ENCODE measurements at places on chromosomes 1 and 21.

GRCh38 chr1:210251680-210252490 lies 19.3 kb downstream of the SERTAD4 start:
- DNase-seq: no peak

- no peak for DNase-seq
Measured at GRCh38 chr1:22315315-22316078, 136.2 kb upstream of the ZBTB40 start.

DNA sequence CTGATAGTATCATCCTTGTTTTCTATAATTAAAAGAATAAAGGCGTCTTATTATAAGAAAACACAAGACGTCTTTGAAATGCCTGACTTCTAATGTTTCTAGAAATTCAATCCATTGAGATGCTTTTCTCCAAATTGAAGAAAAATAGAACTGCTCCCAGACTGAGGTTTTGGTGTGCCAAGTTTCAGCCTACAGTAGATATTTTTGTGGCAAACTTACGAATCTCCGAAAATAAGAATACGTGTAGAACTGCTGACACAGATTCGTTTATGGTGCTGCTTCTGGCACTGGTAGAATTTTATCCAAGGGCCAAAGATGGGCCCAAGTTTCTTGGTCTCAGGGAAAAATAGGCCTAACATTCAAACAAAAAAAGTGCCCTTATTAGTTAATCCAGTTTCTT lies 554.5 kb upstream of the NR5A2 start:
- DNase-seq: no peak

DNA sequence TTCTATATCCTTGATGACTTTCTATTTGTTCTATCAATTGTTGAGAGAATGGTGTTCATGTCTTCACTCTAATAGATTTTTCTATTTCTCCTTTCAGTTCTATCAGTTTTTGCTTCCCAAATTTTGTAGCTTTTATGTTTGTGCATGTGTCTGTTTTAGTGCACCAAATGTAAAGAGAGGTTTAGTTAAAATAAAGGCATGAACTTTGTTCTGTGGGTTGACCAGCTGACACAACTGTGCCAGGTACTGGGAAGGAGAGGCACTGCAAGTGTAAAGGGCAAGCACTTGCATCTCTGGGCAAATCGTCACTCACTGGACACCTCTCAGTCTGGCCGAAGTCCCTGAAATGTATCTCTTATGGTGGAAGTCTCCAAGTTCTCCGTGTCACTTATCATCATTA lies 38.6 kb upstream of the ABCD3 start:
- DNase-seq: no peak

DNA sequence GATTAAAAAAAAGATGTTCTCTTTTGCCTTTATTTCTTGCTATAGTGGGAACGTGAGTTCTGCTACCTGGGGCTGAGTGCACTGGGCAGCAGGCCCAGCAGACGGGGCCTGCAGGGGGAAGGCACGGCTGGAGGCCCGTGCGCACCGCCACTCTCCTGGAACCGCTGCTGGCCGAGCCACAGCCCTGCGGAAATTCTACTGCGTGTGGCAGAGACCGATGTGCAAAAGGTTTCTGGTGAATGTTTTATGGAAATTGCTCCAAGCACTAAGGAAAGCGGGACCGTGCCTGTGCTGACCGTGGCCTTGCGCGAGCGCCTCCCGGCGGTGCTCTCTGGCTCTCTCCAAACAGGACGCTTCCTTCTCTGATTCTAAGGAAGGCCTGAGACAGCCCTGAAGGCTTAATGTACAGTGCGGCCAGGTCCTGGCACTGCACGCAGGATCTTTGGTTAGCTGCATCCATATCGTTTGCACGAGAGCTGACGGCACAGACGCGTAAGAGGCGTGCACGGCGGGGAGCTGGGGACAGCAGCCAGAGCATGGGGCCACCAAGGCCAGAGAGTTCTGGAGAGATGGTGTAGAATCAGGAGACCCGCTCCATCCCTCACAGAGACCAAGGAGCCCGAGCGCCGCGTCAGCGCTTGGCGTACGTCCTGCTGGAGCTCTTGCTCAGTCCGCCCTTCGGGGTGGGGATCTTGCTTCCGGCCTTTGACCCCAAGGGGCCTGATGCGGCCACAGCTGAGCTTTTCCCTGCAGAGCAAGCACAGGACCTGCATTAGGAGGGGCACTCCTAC lies 18.7 kb upstream of the LRRC47 start:
- DNase-seq: no peak

DNA sequence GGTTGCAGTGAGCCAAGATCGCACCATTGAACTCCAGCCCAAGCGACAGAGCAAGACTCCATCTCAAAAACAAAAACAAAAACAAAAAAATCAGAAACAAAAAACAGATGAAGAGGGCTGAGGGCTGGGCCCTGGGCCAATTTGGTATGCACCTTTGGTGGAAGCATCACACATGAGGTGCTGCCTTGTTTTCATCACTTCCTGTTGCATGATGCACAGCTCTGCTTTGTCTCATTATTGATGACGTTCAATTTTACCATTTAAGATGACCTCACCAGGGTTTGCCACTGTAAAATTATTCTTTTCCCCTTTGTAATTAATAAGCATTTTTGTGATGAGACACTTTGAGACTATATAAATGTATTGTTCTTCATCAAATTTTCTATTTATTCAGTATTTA lies 9.8 kb upstream of the IFNAR2 start:
- no peak for DNase-seq

GRCh38 chr1:116585886-116586285 lies 15.1 kb upstream of the CD58 start:
- no peak for DNase-seq

DNA sequence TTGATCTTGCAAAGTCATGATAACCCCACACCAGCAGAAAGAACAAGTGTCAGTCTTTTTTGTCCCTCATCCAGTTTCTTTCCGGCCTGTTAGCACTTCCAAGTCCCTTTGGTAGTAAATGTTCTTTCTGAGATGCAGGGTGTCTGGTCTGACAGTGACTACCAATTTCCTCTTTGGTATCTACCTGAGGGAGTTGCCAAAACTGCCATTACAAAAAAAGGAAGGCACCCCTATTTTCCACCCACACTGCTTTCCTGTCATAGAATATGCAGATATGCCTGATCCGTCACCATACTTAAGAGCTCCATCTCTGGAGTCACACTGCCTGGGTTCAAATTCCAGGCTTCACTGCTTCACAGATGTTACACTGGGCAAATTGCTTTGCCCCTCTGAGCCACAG lies 72.4 kb downstream of the ZNF281 start:
- no peak for DNase-seq

- no peak for DNase-seq
Measured at GRCh38 chr1:162550925-162551324, 10.6 kb upstream of the UAP1 start.

- peak; percentile 99 for DNase-seq
Measured at GRCh38 chr1:97145321-97145956, 423.9 kb downstream of the PTBP2 start.

GRCh38 chr1:173117761-173118160 lies 67.0 kb upstream of the TNFSF18 start:
- no peak for DNase-seq

- DNase-seq: no peak
Measured at GRCh38 chr1:117582451-117582850, 23.4 kb upstream of the TENT5C start.

DNA sequence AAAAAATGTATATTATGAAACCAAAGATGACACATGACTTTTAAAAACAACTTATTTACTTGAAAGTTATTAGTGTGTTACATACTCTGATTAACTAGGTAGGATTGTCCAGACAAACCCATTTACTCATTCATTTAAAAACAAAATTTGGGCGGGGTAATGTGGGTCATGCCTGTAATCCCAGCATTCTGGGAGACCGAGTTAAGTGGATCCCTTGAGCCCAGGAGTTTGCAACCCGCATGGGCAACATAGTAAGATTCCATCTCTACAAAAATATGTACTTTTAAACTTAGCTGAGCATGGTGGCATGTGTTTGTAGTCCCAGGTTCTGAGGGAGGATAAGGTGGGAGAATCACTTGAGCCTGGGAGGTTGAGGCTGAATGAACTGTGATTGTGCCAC lies 1414.7 kb downstream of the PLA2G4A start:
- no peak for DNase-seq

GRCh38 chr1:11434501-11434900 lies 44.5 kb upstream of the DISP3 start:
- DNase-seq: no peak

DNA sequence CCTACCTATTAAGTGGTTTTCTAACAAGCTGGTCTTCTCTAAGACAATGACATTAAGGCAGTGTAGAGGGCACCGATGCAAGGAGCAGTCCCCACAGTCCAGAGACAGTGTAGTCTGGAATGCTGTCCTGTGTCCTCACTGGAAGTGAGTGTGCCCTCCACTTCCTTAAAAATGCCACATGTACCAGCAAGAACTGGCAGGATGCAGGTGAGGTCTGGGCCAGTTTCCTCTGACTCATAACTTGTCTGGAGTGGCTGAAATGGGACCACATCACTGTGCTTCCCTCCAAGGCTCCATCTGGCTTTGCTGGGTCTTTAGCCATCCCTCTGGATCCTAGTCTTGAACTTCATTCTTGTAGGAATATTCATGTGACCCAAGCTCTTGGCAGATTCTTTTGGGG lies 170.5 kb upstream of the KIAA0040 start:
- no peak for DNase-seq

DNA sequence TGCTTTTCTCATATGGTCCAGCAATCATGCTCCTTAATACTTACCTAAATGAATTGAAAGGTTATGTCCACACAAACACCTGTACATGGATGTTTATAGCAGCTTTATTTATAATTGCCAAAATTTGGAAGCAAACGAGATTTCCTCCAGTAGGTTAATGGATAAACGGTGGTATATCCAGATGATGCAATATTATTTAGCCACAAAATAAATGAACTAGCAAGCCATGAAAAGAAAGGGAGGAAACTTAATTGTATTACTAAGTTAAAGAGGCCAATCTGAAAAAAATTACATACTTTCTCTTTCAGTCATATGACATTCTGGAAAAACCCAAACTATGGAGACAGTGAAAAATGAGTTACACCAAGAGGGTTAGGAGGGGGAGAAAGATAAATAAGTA lies 76.3 kb upstream of the LRRC7 start:
- no peak for DNase-seq

DNA sequence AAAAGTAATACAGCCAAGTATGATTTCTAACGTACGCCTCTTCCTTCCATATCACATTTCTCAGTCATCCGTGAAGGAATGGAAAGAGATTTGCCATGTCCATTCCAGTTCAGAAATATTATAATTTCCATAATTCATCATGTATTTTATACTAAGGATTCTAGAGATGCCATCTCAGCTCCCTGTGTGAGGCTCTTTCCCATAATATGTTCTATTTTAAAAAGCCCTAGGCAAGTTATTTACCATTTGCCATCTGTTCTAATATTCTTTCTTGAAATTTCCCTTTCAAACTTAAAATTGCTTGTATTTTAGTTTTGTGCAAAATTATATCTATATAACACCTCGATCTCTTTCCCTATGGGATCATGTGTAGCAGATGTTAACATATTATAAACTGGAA lies 106.7 kb downstream of the FMN2 start:
- DNase-seq: no peak

GRCh38 chr1:236686815-236687160 lies 489 bp downstream of the ACTN2 start:
- no peak for DNase-seq

DNA sequence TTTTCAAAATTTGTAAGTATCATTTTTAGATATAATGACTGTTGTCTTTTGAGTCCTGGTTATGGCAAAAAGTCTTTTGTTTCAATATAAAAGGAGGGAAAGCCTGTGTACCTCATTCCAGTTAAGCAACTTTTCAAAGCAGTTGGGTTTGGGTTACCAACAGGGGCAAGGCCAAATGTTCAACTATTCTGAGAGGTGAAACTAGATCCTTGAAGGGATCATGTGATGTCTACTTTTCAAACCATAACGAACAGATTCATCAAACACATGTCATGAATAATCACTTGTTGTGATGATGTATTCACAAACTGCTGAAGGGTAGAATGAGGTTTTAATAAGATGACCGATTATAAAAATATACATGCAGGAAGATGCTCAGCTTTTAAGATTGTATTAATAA lies 171.3 kb downstream of the HHAT start:
- DNase-seq: no peak

DNA sequence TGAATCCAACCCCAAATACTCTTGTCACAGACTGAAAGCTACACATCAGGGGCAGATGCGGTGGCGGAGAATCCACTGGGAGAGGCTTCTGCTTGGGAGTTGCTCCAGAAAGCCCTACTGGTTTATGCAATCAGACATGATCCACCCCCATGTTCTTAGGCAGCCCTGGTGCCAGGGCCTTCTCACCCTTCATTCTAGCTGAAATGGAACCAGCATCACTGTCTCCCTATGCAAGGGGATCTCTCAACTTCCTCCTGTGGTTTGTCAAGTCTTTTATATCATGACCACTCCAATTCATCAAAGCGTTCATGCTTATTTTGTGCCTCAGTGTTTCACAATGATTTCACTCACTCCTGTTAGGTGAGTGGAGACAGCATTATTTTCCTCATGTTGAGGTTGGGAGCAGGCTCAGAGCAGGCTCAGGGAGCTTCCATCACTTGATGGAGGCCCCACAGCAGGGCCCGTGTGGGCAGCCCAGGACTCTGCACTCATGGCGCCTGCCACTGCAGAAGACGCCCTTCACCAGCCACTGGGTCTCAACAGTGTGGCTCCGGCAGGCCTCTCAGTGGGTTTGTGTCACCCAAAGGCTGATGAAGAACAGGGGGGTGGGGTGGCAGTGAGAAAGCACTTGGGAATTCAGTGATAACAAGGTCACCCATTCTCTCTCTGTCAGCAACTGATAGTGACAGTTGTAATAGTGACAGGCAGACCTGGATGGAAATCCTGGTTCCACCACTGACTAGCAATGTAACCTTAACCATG lies 67.1 kb downstream of the CD58 start:
- DNase-seq: no peak

GRCh38 chr1:160161965-160162705 lies 10.7 kb downstream of the ATP1A4 start:
- DNase-seq: peak; percentile 56

DNA sequence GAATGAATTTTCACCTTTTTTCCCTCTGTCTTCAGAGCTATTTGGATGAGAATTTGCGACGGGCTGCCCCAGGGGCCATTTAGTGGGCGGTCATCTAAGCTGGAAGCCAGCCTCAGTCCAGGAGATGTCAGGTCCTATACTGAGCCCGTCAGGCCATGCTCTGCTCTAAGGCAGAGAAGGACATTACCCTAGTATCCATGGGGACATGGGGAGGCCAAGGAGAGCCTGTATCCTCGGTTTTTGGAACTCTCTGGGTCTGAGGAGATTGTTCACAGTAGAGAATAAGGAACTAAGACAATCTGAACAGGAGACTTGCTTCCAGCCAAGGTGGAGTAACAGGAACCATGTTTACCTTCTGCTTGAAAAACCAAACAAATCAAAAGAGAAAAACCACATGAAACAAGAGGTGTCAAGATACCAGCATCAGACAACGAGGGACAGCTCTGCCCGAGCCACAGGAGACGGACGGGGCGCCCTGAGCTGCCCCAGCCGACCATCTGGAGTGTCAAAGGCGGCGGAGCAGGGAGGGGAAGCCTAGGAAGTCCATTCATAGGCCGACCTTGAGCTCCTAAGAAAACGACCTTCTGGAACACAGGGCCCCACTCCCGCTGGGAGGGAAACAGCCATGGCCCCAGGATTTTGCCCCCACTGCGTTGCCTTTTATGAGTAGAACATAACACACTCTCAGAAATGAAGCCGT lies 20.0 kb upstream of the ADARB1 start:
- DNase-seq: no peak

- no peak for DNase-seq
Measured at GRCh38 chr1:229689904-229690303, 63.9 kb downstream of the URB2 start.

- no peak for DNase-seq
Measured at GRCh38 chr1:81119319-81119718, 681.4 kb upstream of the ADGRL2 start.

- no peak for DNase-seq
Measured at GRCh38 chr1:210822241-210822640, 311.7 kb downstream of the KCNH1 start.

Measured in pons (tissue), 1 donor.